Heart left ventricle (tissue), 16 donors: ENCODE measurements at places on chromosomes 6 and 20. TPM values are rescaled to one million over a fixed set of nuclear protein-coding genes. Genes with fewer than 3 reads are reported as not detected.
A peak's percentile ranks its signal among the peaks of the same experiment; 100 is the strongest.

SKIC2 gene
- total RNA-seq, result 34.4 TPM

KCNQ2 gene
- total RNA-seq, result 1.1 TPM

SLX4IP gene
- 4.1 TPM for total RNA-seq

NOTCH4 gene
- total RNA-seq, result 55.5 TPM

GRCh38 chr6:37372116-37372515, 18.3 kb downstream of the RNF8 start:
- no peak for DNase-seq
- H3K27me3 ChIP-seq, result no peaks in the 10 kb centered on the region
- no peak overlapping the region for H3K27ac ChIP-seq
- H3K4me1 ChIP-seq, result peaks cover 24% of the 10 kb centered on the region

DNA sequence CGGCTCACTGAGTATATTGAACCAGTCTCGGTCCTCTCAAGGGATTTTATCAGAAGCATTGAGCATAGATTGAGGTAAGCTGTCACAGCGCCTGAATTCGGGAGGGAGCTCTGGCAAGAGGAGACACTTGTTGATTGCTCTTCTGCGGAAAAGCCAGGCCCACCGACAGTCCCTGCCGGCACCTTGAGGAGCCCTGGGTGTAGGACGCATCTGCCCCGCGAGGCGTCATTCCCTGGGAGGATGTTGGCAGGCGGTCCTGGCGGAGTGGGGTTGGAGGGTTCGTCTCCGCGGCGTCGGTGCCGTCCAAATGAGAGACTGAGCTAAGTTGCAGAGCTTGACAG, 843 bp downstream of the FBXO9 start:
- H3K4me3 ChIP-seq, result peak overlapping the region; percentile 72
- peak; percentile 58 for DNase-seq
- peak overlapping the region; percentile 79 for H3K27ac ChIP-seq
- H3K36me3 ChIP-seq, result peaks cover 17% of the 10 kb centered on the region

DNA sequence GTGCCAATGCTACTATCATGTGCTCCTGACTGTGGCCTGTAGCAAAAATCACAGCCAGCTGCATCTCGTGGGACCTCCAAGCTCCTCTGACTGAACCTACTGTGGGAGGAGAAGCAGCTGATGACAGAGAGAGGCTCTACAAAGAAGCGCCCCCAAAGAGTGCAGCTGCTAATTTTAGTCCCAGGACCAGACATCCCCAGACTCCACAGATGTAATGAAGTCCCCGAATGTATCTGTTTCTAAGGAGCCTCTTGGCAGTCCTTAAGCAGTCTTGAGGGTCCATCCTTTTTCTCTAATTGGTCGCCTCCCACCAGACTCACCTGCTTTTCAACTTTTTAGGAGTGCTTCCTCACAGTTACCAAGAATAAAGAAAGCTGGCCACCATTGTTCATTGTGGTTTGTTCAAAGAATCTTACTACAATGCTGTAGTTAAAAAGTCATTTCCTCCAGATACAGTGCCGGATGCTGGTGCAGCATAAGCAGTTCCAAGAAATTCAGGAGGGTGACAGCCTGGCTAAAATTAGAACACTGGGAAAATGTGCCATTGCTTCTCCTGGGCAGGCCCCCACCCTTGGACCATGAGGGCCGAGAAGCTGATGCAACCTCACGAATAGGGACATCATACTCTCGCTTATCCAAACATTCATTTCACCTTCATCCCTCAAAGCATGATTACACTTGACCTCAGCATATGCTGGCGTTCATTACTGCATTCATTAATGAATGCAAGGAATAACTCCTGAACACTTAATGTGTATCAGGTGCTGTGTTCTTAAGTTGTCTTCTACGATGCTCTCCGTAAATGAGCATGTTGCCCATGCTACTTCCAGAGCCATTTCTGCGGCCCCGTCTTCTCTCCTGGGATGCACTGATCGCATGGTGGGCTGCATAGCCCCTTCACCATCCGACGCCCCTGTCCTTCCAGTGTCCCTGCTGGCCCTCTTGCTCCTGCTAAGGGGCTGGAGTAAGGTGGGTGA, 66.4 kb downstream of the LY86 start:
- peak; percentile 75 for DNase-seq
- peaks cover 14% of the 10 kb centered on the region for H3K4me1 ChIP-seq
- H3K27me3 ChIP-seq, result no peaks in the 10 kb centered on the region
- H3K4me3 ChIP-seq, result no peak overlapping the region
- no peaks in the 10 kb centered on the region for H3K36me3 ChIP-seq
